ENCODE measurements at places on chromosomes 13 and 19.

DNA sequence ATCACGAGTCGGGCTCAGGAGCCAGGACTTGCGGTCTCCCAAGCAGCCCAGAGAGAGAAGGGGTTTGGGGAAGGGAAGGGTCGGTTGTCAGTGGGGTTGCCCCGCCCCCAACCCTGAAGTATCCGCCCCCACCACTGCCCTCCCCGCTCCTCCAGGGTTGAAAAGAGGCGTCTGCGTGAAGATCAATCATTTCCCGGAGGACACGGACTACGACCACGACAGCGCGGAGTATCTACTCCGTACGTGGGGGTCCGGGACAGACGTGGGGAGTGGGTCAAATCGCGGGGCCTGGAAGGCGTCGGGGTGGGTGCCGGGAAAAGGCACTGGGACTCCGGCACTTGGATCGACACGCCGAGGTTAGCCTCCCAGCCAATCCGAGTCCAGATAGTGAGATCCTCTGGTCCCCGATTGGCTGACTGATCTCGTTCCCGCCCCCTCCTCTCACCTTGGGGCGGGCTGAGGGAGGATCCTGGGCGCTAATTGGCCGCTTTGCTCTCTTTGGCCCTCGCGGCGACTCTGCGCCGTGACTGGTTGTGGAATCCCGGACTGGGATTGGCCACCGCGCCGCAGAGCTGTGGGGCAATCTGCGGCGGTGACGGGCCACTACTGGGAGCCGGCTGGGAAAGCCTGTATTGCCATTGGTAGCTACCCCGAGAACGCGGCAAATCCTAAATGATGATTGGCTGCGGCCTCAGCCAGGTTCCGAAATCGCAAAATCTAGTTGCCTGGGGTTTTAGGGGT lies 13.3 kb upstream of the CACNG6 start:
- DNase-seq, result peak; percentile 39

- no peak for DNase-seq
Observed at GRCh38 chr13:50691176-50691680, 152.3 kb downstream of the DLEU7 start.

- DNase-seq, result peak; percentile 74
Observed at GRCh38 chr19:45863840-45864628, at the start of gene FOXA3. Gene FOXA3 (plus strand): TSS chr19:45864326. CDS start chr19:45864457, 131 bp downstream.

GRCh38 chr13:104810242-104810641 lies 1725.2 kb downstream of the EFNB2 start:
- DNase-seq, result no peak

- no peak for DNase-seq
Observed at GRCh38 chr13:98822225-98822606, 69.7 kb upstream of the SLC15A1 start.

GRCh38 chr19:35601971-35602370 lies 10.6 kb upstream of the HAUS5 start:
- DNase-seq, result no peak

DNA sequence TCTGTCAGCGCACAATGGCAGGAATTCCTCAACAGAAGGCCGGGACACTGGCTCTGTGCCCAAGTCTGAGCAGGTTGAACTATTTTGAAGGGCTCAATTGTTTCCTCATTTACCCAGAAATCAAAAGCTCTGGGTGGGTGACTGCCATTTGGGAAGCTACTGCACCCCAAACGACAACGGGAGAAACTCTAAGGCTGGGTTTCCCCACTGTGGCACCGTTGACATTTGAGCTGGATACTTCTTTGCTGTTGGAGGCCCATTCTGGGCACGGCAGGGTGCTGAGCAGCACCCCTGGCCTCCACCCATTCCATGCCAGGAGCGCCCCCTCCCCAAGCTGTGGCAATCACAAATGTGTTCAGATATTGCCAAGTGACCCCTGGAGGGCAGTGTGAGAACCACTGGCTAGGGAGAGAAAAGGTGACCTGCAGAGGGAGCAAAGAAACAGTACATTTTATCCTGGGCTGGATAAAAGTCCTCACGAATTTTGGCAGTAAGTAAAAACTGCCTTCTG lies 62.5 kb downstream of the RFX2 start:
- DNase-seq, result no peak

DNA sequence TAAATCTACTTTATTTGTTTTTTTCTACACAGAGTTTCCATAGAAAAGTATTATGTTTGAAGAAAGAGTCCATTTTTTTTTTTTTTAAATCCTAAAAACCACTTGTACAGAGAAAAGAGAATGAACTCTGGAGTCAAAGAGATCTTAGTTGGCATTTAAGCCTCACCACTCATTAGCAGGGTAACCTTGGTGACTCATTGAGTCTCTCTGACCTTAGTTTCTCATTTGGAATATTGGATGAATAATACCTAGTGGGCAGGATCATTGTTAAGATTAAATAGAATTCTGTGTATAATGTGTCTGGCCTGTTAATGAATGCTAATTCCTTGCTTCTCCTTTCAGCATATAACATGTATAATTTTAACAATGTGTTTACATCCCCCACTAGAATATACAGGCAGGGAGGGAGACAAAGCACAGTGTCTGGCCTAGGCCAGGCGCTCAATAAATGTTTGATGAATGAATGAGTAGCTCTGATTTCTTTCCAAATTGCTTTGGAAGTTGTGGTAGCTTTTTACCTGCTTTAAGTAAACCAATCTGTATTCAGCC lies 48.7 kb upstream of the MYCBP2 start:
- DNase-seq, result no peak

DNA sequence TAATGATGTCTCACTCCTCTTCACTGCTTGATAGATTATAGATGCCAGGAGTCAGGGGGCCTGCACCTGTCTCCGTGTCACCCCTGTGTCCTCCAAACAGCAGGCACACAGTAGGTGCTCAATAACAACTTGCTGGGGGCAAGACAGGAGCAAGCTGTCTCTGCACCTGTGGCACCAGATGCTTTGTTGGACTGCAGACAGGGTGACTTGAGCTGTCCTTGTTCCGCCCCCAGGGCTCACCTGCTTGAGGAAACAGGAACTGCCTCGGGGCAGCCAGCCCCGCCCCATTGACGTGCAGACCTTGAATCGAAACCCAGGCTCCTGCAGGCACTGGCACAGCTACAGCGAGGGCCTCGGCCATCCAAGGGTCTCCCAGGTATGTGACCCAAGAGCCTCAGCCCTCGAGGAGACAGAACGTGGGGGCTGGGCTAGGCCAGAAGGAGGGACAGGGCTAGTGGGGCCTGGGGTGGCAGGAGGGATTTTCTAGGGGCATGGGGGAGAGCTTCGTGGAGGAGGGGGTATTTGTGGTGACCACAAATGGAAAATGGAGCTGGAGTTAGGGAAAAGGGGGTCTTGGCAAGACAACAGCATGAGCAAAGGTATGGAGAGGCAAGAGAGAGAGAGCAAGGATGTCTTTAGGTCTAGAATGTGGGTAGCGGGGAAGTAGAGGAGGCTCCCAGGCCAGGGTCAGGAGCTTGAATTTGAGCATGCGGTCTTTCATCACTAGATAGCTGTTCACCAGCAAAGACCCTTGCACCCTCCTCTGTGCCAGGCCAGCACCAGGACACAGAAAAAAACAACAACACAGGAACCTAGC lies at the start of gene HSH2D:
HSH2D (plus strand) TSS at position 287 of the 817 bp plus-strand sequence. CDS start 5,066 bp downstream, outside the sequence.
- DNase-seq, result peak; percentile 73

GRCh38 chr13:96299235-96299634 lies 209.3 kb downstream of the HS6ST3 start:
- DNase-seq, result no peak

- DNase-seq, result no peak
Observed at GRCh38 chr19:4906963-4907362, 2.3 kb upstream of the UHRF1 start.

- no peak for DNase-seq
Observed at GRCh38 chr13:36341718-36342117, 4.5 kb downstream of the SPART start.

GRCh38 chr19:48749571-48750198 lies 2.8 kb downstream of the FUT1 start:
- no peak for DNase-seq

DNA sequence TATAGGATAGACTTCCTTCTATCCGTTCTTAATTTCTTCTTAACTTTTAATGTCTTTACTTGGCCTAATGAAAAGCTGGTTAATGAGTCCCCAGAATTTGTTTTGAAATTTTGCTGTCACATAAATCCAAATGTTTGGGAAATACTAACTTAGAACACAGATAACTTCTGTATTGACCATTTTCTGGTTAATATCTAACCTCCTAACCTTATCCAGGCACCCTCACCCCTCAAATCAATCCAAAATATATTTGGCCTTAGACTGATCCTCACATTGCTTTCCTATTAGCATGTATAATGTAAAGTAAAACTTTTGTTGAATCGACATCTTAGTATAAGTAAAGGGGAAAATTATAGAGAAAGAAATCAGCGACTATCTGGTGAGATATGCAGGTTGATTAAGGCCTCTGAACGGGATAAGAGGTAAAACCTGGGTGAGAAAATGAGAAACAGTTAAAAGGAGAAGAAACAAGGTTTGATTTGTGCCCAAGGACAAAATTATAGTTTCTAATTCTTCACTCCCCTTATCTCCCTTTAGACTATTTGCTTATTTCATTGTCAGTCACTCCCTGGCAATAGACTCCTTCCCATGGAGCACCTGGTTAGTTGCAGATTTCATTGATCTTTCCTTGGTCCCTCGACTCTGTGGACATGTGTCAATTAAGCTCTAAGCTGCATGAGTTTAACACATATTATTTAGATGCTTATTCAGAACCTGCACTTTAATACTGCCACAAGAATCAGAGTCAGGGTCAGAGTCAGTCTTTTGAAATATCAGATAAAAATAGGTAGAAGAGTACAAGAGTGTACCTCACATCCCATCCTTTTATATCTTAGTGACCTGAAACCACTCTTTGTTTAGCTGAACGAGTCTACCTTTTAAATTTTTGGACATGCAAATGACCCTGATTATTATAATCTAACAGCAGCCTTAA lies 119.2 kb upstream of the MLNR start:
- DNase-seq, result no peak

DNA sequence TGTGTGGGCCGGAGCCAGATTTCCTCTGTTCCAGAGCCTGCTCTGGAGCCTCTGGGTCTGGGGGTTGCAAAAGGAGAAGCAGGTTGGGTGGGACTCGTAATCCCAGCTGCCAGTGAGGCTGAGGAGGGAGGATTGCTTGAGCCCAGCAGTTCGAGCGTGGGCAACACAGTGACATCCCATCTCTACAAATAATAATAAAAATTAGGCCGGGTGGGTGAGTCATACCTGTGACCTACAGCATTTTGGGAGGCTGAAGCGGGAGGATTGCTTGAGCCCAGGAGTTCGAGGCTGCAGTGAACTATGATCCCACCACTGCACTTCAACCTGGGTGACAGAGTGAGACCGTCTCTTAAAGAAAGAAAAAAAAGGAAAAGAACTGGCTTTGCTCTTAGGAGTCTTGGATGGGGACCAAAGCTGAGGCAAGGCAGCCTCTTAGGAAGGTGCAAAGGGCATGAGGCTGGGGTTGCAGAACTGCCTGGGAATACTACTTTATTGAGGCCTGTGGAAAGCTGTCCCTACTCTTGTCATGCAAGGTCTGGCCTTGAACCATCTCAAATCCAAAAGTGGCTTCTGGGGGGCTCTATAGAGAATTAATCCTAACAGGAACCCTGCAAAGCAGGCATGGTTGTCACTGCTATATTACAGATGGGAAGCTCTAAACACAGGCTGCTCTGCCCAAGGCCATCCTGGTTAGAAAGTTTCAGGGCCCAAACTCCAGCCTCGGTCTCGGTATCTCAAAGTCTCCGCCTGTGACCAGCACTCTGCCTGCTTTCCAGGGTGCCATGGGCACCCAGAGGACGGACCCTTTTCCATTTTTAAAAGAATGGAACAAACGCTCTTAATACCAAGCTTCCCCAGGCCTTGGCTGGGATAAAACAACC lies 880 bp upstream of the C19orf12 start:
- no peak for DNase-seq

- DNase-seq, result peak; percentile 77
Observed at GRCh38 chr19:1512671-1513498, at the start of gene ADAMTSL5. Gene ADAMTSL5 (minus strand): TSS chr19:1513019. CDS start chr19:1510943, 2,076 bp downstream.

- DNase-seq, result peak; percentile 60
Observed at GRCh38 chr19:13430790-13431582, 75.3 kb downstream of the CACNA1A start.

DNA sequence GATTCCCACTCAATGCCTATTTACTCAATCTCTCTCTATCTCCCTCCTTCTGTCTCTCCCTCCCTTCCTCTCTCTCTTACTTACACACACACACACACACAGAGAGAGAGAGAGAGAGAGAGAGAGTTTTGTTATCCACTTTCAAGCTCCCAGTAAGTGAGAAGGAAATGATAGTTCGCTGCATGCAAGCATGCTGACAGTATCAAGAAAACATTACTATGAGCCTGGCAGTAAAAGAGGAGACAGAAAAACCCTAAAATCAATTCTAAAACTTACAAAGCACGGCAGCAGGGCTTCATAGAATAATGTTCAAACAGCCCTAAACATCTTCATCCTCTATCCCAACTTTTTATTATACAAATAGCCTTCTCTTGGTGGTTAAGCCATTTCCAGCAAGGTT lies 171.9 kb downstream of the FOXO1 start:
- DNase-seq, result no peak

- DNase-seq, result no peak
Observed at GRCh38 chr19:51547397-51548212, 16.1 kb upstream of the SIGLEC6 start.

DNA sequence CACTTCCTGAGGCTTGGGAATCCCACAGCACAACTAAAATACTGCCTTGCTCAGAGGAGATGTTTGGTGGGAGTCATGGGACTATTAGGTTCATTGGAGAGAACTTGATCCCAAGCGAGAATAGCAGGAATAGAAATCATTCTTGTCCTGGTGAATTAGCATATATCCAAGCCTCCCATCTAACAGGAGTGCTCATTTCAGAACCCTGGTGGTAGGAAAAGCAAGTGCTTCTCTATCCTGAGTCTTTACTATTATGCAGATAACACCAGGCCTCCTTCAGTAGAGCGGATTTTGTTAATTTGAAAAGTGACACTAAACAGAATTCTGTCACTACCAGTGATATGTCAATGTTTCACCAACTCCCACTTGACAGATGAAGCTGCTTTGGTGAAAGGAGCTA lies 199.5 kb downstream of the ATP8A2 start:
- no peak for DNase-seq

GRCh38 chr13:21595546-21595822 lies 8.5 kb downstream of the MICU2 start:
- no peak for DNase-seq

GRCh38 chr13:99434258-99434788 lies 66.9 kb upstream of the TM9SF2 start:
- peak; percentile 72 for DNase-seq

GRCh38 chr19:35805526-35806102 lies 7.0 kb downstream of the PRODH2 start:
- DNase-seq, result no peak

GRCh38 chr19:4908781-4909155 lies 533 bp upstream of the UHRF1 start:
- DNase-seq, result no peak

DNA sequence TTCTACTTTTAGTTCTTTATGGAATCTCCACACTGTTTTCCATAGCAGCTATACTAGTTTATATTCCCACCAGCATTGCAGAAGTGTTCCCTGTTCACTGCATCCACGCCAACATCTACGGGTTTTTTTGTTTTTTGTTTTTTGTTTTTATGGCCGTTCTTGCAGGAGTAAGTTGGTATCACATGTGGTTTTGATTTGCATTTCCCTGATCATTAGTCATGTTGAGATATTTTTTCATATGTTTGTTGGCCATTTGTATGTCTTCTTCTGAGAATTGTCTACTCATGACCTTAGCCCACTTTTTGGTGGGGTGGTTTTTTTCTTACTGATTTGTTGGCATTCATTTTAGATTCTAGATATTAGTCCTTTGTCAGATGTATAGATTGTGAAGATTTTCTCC lies 89.7 kb downstream of the FRY start:
- no peak for DNase-seq

Measured in activated CD4-positive, CD25-positive, alpha-beta regulatory T cell treated with anti-CD3 and anti-CD28 coated beads, Interleukin-2, amount 50 U/mL, for 72 hours (primary cell).